Hippocampal formation (tissue), 2 donors: ENCODE measurements at places on chromosomes 1 and 21.
A peak's percentile ranks its signal among the peaks of the same experiment; 100 is the strongest.

GRCh38 chr1:201374364-201374763 is 3.1 kb downstream of the TNNT2 start:
- DNase-seq = no peak

- DNase-seq = no peak
Observed at GRCh38 chr1:179055937-179056336, 25.9 kb upstream of the TOR3A start.

GRCh38 chr1:202319381-202320080 is 22.2 kb downstream of the UBE2T start:
- no peak for DNase-seq

- DNase-seq = no peak
Observed at GRCh38 chr1:20760322-20760721, 26.8 kb downstream of the HP1BP3 start.

DNA sequence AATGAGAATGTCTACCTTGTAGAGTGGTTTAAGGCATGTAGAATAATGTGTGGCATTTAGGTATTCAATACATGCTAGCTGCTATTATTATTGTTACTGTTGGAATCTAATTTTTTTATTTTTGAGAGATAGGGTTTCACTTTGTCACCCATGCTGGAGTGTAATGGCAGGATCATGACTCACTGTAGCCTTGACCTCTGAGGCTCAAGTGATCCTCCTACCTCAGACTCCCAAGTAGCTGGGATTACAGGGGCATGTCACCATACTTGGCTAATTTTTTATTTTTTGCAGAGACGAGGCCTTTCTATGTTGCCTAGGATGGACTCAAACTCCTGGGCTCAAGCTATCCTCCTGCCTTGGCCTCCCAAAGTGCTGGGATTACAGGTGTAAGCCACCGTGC is 61.9 kb downstream of the EPB41 start:
- DNase-seq = no peak

DNA sequence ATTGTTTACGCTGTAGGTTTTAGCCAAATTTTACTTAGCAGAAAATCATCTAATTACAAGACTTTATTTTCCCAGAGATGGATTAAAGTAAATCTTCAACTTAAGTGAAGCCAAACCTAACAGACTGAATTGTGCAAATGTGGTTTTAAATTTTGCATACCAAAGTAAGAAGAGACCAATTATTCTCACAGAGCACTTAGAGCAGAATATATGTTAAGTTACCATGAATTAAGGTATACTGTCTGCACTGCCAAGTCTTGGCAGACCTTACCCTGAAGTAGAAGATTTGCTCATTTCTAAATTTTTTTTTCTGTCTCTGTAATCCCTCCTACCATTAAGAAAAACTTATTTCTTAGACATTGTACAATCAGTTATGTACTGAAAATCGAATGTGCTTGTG is 24.1 kb downstream of the MRPS6 start:
- DNase-seq = no peak

DNA sequence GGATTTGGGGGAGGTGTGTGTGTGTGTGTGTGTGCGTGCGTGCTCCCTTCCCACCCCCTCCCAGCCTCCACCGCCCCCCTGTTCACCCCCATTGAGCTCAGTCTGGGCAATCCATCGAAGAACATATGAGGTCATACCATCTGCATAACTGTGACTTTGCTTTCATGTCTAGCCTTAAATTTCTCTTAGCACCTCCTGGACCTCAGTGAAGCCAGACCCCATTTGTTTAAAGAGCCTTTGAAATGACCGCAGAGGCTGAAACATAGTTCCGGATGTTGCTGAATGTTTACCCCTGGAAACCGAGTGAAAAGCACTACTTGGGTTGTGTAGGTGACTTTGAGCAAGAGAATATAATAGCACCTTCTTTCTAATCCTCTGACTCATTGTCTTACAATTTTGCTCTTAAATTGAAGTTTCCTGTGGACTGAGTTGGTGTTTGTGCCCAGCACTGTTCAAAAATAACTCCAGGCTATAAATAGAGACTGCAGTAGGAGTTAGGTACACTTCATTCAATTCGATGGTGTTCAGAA is 75.4 kb downstream of the UBE4B start:
- DNase-seq = peak; percentile 26

GRCh38 chr1:116376729-116377086 is 3.7 kb downstream of the ATP1A1 start:
- no peak for DNase-seq

- DNase-seq = no peak
Observed at GRCh38 chr21:22552390-22552789, 1554.2 kb downstream of the NCAM2 start.

DNA sequence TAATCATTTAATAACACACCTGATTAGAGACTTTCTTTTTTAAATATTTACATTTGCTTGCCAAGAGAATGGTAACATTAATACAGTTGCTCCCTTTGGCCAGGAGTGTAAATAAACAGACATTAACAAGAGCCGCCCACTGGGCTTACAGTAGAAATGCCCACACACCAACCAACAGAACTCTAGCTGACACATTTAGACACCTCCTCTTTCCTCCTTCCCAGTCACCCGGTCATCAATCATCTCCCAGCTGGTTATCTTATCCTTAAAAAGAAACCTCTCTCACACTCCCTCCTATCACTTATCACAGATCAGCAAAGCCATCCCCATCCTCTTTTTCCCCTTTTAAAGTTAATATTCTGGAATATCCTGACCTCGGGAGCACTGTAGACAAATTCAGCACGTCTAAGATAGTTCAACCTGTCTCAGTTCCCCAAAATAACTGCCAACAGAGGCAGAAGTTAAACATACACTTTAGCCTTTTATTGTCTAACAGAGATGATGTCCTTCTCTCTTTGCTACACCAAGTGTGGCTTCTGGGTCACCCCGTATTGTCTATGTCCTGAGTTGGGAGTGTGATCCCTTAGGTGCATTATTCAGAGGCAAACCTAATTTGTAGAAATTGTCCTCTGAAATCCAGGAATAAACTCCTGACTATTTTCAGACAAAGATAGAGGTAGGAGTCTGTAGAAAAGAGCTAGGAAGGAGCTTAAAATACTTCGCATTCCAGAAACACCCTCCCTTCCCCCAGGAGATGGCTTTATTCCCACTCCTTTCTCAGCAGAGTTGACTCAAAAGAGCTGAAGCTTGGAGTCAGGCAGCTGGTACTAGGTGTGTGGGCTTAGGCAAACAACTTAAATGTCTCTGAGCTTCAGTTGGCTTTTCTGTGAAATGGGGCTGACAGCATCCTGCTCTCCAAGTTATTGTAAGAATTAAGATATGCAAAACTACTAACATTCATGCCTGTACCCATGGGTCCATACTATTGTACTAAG is 8.8 kb downstream of the MYCL start:
- no peak for DNase-seq

DNA sequence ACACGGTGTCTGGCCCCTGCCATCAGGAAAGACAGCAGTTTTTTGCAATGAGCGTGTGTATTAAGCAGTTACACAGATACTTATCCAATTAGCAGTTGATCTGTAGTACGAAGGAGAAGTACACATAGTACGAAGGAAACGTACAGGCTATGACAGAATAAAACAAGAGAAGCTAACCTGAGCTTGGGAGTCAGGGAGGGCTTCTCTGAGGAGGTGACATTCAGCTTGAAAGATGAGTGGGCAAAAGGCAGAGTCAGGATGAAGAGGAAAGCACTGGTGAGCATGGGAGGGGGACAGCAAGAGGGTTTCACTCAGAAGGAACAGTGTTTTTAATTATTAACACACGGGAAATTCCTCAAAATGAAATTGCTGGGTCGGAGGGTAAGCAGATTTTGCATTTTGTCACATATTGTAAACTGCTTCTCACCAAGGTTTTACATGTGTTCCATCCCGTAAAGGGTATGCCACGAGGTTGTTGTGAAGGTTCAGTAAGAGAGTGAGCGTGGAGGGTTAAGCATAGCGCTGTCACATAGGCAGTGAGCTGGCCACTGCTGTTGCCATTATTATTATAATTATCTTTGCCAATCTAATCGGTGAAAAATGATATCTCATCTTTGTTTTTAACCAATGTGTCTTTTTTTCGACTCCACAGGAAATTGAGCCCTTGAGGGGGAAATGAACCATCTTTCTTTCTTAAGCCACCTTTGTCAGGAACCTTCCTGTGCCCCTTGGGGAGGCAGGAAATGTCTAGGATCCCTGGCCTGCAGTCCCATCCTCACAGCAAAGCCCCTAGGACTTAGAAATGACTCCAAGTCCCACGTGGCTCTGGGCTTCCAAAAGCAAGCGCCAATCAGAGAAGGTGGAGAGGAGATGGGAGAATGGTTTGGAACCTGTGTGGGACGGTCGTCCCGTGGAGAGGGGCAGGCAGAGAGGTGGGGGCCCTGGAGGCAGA is 47.3 kb upstream of the POU3F1 start:
- no peak for DNase-seq

DNA sequence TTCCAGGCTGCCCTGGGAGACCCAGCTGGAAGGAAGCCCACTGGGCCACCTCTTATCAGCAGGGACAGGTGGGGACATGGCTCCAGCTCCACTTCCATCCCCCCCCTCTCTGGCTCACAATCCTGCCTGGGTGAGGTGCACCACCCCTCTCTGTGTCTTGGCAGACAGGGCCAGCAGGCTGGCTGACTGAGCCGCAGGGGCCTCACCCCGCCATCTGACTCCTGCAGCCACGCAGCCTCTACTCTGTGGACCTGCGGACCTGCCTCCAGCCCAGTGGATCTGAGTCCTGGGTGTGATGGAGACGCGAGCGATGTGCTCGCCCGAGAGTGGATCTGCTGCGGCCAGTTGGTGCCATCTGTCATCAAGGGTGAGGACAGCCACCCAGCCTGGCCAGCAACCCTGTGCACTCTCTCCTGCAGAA is 30.1 kb downstream of the RCC2 start:
- no peak for DNase-seq

GRCh38 chr1:58038574-58038973 is 508.0 kb downstream of the OMA1 start:
- no peak for DNase-seq

DNA sequence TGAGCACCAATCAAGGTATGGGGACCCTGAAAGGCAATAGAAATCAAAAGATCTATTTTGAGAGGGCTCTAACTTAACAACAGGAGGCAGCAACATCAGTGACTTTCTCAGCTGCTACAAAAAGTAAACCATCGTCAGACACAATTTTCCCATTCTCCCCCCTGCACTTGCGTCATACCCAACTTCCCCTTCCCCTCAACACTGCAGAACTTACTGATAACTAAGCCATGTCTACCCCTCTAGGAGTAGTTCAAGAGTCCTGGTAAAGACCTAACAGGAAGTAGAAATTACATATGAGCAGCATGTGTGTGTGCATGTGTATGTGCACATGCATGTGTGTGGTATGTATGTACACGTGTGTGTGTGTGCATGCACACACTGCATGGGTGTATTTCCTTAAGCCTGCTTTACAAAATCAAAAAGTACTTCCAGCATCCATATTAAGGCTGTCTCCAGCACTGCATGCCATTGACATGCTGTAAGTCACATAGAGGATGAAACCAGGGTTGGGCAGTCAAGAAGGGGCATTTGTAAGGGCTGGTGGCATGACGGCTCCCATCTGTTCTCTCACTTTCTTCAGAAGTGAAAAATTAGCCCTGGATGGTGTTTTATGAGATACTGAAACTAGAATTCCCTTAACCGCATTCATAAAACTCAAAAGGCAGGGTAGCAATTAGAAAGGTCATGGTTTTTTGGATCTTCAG is 460.1 kb upstream of the RUNX1 start:
- DNase-seq = no peak

GRCh38 chr1:93235261-93235660 is 54.7 kb downstream of the CCDC18 start:
- no peak for DNase-seq

DNA sequence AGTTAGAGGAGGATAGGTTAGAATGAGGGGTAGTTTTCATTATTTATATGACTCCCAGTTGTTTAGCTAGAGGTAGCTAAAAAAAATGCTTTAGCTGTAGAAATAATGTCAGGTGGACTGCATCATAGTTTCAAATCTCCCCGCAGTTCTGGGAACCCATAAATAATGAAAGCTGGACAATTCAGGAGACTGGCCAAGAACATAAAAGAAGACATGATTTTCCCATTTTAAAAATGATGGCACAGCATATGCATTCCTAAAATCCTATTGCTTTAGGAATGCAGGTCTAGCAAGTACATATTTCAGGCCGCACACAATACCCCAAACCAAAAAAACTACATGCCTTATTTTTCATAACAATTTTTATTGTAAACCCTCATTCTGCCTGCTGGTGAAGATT is 143.3 kb downstream of the CTH start:
- DNase-seq = no peak

- DNase-seq = peak; percentile 46
Observed at GRCh38 chr1:151832318-151832980, 847 bp upstream of the RORC start.

- no peak for DNase-seq
Observed at GRCh38 chr1:225931270-225932136, 7.5 kb upstream of the PYCR2 start.

DNA sequence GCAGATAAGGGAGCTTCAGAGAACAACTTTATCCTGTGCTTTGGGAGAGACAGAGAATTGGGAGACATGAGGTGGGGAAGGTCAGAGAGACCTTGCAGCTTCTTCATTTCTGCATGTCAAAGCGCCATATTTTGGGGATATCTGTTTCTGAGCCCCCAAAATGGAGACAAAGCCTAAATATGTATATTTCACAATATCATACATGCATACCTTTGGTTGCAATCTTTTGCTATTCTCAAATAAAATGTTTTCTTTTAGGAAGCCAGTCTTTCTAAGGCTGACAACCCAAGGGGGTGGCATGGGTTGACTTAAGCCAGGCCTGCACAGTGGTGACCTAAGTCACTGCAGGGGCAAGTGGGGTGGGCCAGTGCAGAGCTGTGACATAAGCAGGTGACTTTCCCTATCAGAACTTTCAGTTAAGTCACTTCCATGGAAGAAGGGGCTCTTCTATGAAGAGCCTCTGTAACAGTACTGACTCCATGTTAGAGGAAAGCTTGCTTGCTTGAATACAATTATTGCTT is 13.9 kb upstream of the MRPL55 start:
- DNase-seq = no peak

DNA sequence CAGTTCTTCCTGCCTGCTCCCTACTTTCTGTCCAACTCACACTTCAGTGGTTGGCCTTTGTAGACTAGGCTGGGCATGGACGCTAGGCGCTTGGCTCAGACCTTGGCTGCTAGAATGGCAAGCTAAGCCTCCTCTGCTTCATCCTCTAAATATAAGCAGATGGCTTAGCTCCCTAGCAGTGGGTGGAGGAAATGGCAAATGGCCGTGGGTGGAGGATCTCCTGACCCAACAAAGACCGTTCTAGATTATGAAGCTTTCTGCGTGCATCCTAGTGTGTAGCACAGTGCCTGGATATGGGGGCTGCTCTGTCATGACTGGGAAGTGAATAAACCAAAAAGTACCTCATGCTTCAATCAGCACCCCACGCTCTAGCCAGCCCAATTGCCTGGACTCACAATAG is 10.4 kb upstream of the ETV3L start:
- no peak for DNase-seq

DNA sequence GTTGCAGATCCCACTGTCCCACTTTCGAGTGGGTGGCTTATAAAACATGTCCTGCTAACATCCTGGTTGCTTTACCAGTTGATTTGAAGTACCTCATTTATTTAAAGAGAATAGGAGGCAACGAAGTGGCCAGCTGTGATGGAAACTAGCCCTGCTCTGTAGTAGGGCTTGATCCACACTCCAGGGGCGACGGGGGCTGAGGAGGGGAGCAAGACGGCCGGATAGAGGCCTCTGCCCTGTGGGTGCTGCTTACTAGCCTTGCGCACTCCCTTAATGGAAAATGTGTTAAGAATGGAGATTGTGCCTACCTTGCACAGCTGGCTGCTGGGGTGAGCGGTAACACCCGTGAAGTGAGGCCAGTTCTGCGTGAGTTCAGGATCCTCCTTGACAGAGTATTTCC is 41.1 kb upstream of the PWP2 start:
- no peak for DNase-seq

- DNase-seq = no peak
Observed at GRCh38 chr1:57404884-57405283, 19.0 kb downstream of the DAB1 start.
